NCI-H226 (cell line): ENCODE measurements at places on chromosomes 3 and 15.
A peak's percentile ranks its signal among the peaks of the same experiment; 100 is the strongest.

DNA sequence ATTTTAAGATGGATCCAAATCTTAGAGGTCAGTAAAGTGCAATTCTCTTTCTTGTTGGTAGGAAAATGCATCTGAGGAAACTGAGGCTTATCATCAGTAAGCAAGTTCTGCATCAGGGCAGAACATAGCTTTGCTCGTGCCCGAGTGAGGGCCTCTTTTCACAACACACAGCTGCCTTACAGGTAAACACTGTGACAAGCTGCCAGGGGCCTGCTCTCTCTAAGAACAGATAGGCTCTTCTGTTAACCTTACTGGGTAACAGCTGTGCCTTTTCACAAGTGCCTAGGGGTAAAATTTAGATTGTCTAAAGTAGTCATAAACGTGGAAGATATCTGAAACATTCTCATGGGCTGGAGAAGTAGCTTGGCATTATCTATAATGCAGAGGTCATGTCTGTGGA lies 118.1 kb downstream of the C3orf38 start:
- DNase-seq = no peak

GRCh38 chr15:35993196-35993595 lies 447.2 kb upstream of the DPH6 start:
- DNase-seq = no peak

- DNase-seq = no peak
Observed at GRCh38 chr3:30181581-30181980, 424.8 kb upstream of the TGFBR2 start.

DNA sequence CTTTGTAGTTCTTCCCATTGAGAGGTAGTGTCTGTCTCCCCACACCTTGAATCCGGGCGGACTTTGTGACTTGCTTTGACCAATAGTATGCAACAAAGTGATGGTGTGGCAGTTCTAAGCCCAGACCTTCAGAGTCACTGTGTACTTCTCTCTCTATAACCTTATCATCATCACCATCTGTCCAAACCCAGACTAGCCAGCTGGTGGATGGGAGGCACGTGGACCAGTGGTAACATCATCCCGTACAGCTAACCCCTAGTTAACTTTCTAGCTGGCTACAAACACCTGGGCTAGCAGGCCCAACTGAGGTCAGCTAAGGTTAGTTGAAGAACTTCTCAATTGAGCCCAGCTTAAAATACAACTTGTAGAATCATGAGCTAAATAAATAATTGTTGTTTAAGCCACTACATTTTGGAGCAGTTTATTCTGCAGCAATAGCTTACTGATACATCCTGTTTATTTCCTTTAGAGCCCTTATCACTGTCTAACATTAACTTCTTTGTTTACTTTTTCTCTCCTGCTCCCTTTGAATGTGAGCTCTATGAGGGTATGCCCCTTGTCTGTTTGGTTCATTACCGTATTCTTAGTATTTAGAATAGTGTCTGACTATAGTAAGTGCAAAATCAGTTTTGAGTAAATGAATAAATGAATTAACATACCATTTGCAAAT lies 11.5 kb upstream of the CCR9 start:
- no peak for DNase-seq

DNA sequence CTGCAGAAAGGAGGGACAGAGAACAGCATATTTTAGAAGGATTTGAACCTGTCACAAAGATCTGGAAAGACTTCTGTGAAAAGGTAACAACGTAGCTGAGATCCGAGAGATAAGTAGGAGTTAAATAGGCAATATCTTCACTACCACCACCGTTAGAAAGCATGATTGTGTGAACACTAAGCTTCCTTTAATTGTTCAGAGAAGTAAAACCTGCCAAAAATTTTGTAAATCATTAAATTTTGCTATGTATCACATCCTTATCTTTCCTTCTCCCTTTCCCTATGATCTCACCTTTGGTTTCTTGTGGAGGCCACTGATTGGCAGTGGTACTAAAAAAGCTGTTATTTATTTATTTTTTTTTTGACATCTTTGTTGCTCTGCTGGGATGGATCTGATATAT lies 346.9 kb downstream of the NLGN1 start:
- DNase-seq = no peak

- DNase-seq = no peak
Observed at GRCh38 chr15:101272584-101272983, 4.7 kb downstream of the SELENOS start.

- peak; percentile 32 for DNase-seq
Observed at GRCh38 chr3:172094621-172095557, 55.5 kb downstream of the FNDC3B start.

DNA sequence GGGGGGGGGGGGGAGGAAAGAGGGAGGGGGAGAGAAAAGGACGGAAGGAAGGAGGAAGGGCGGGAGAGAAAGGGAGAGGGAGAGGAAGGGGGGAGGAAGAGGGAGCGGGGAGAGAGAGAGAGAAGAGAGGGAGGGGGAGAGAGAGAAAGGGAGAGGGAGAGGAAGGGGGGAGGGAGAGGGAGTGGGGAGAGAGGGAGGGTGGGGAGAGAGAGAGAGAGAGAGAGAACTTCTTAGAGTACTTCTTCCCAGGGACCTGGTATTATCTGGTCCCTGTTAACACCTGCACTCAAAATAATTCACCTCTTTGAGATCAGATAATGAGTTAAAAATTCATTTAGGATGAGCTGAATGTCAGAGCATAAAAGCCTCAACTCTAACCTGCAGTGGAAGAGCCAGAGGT lies 1.1 kb downstream of the SEC13 start:
- no peak for DNase-seq

GRCh38 chr15:77349666-77350065 lies 70.2 kb downstream of the PEAK1 start:
- no peak for DNase-seq

DNA sequence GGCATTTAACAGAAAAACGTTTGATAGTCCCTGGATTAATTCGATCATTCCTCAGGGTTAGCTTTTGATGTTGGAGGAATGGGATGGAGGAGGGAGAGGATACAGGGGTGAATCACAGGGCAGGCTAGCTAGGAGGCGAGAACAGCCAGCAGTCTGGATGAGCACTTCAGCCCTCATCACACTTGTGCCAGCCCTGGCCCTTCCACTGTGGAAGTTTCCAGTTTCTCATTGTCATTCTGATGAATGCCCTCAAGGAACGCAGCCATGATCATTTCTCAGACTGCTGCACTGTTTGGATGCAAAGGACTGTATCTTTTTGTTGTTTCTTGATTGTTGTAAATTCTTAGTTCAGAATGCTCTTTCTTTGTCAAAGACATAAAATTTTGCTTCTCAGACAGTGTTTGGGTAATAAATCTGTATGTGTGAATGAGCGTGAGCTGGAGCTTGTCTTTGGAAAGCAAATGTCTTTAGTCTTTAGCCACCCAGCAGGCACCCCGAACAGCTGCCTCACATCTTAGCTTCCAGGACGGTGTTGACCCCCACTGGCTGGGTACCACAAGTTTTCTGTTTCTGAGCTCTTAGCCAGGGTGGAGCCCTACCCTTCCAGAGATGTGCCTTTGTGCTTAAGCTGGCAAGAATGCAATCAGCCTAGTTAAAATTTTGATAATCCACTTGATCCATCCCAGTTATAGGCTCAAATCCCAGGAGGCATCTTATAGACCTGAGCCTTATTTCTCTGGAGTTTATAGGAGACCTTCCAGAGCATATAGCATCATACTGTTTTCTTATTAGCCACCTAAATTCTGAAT lies 121.1 kb downstream of the PDCD6IP start:
- DNase-seq = peak; percentile 13

DNA sequence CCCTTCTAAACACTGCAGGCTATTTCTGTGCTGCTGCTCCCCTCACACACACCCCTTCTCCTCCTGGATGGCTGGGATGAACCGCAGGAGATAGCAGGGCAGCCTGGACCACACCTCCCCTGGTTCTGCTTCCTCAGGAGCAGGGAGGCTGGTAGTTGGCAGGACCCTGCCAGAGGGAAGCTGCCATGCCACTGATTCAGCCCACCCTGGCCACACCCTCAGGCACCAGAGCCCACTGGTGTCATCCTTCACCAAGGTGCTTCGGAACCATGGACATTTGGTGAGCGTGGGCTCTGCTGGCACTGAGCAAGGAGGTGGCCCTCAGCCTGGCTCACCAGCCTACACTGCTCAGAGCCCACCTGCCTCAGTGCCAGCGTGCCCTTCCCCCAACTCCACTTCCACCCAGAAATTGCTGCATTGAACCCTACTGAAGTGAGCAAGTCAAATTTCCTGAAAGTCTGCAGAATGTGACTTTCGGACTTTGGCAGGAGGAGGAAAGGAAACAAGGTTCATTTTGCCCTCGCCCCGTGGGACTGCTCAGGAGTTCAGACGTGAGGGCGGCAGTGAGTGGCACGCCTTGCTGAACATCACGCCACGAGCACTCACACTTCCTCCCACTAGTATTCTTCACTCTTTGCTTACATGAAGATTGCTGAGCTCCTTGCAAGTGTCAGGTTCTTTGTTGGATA lies 26.3 kb downstream of the BMF start:
- DNase-seq = no peak

DNA sequence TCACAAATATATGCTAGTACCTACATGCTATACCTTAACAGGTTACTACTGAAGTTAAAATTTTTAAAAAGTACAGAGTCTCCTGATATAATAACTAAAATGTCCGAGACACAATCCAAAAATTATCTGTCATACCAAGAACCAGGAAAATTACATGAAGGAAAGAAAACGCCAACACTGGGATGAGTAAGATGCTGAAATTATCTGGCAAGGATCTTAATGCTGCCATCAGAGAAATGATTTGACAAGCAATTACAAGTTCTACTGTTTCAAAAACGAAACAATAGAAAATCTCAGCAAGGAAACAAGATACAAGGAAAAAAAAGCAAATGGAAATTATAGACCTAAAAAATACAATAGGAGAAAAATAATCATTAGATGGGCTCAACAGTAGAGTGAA lies 92.5 kb downstream of the UBE3A start:
- no peak for DNase-seq

GRCh38 chr15:37217567-37217966 lies 117.2 kb upstream of the MEIS2 start:
- no peak for DNase-seq

GRCh38 chr3:146092230-146092629 lies 68.8 kb downstream of the PLOD2 start:
- no peak for DNase-seq

DNA sequence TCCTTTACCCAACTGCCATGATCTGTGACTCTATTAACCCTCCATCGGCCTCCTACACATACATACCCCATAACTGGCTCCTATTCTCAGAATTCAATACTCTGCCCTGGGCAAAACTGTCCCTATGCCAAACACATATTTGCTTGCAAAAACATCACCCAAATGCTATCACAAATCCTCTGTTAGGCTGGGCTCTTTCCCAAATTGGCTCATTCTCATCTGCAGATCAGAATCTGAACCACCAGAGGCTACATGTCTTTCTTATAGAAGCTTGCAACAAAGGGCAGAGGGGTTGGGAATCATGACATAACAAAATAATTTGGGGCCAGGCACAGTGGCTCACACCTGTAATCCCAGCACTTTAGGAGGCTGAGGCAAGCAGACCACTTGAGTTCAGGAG lies 45.4 kb upstream of the GOLM2 start:
- no peak for DNase-seq

GRCh38 chr3:190192739-190193138 lies 72.0 kb upstream of the P3H2 start:
- DNase-seq = no peak

DNA sequence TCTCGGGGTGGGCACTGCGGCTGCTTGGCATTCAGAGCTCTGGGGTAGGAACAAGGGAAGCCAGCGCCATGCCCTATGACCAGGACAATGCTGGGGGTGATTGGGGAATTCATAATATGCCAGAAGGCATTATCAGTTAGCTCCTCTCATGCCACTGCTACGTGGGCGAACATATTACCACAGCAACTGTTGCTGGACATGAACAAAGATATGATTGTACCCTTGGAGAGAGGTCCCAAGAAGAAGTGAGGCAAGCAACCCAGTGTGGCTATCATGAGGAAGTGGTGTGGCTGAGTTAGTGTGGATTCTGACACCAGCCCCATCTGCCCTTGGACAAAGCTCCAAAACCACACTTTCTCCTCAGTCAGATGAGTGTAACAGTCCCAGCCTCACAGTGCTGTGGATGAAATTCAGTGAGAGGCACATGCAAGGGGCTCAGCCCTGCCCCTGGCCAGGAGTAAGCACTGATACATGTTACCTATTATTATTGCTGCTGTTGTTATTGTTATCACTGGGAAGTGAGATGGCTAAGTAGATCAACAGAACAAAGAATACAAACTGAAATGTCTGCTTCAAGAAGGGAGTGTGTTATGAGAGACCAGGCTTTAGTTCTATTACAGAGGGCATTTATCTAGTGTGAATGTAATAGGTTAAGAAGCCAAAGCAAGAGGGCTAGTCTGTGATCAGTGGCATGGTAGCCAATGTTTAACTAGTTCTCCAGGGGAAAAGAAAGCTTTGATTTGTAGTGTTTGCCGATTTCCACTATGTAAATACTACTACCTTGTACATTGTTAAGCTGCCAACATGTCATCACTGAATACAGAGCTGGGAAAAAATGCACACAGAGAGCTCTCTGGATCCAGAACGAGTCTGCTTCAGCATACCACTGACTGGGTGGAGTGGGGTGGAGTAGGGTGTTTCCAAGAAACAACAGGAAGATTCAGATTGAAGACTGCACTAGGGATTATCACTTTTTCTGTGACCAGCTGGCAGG lies 222.3 kb upstream of the EIF1B start:
- DNase-seq = no peak
